ENCODE measurements at places on chromosomes 1 and 21.

DNA sequence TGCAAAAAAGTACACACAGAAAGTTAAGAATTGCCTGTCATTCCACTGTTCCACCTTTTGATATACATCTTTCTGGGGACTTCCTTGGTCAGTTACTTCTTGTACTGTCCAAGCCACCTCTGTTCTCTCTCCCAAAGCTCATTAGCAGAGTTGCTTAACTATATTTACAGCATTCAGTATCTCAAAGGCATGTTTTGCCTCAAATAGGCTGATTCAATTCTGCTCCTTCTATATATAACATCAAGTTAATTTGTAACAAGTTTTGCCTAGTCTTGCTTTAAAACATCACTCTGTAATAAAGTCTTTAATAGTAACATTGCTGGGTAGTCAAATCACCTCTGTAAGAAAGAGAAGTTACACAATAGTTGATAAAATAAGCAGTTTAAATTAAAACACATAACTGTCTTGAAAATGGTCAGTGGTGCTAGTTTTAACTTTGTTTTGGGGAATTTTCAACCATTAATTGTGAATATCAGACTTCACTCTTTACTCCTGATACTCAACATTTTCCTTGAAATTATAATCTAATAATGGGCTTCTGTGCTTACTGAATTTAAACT is 35.7 kb downstream of the EDARADD start:
- no peak for DNase-seq

GRCh38 chr1:2494323-2494693 is 18.2 kb downstream of the PLCH2 start:
- DNase-seq = no peak

DNA sequence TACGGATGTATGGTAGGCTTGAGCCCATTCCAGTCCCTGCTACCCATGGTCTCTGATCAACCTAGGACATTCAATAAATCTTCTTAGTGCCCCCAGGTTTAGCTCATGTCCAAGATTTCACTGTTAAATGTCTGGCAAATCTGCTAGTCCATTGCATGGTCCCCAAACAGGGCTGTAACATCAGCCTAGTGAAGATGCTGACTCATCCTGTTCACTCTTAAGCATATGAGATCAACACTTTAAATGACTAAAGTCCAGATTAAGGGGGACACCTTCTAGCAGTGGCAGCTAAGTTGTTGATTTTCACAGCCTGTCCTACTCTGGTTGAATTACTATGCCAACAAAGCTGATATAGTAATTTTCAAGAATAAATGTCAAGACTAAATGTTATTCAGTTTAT is 46.5 kb upstream of the NUF2 start:
- DNase-seq = no peak

DNA sequence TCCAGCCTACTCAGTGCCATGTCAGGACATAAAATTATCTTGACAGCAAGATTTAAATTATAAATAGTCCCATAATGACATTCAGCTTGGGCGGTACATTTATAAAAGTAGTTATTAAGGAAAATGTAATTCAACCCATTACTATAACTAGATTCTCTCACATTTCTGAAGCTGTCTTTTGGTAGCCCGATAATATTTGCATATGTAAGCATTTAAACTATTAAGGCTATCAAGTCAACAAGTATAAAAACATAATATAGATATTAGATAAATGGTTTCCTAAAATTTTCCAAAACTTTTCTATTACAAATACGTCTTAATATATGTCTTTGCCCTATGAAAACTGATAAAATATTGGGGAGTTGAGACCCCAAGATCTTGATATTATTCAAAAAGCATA is 21.6 kb upstream of the GPR52 start:
- no peak for DNase-seq

DNA sequence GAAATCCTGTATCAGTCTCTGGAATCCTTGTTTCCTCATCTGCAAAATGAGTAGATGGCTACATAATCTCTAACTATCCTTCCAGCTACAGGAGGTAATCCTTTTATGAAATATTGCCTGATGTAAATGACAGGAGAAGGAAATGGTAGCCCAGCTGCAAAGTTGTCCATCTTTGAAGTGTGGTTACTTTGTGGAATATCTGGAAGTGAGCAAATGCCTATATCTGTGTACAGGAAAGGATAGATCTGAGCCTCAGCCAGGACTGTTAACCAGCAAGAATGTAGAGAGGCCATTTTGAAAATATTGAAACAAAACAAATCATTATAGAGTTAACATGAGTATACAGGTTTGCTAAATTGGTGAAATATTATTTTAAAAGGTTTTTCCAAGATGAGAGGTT is 74.8 kb upstream of the BMP8A start:
- no peak for DNase-seq

DNA sequence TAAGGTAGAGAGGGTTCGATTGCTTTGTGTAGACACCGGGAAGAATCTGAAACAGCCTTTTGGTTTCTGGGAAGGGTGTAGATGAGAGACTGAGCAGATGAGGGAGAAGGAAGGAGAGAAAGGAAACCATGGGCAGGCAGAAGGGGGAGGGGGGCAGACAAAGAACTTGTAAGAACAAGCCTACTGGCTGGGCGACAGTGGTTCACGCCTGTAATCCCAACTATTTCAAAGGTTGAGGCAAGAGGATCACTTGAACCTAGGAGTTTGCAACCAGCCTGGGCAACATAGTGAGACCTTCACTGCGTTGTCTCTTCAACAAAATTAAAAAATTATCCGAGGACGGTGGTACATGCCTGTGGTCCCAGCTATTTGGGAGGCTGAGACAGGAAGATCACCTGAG is 106.2 kb downstream of the TM2D1 start:
- DNase-seq = no peak

DNA sequence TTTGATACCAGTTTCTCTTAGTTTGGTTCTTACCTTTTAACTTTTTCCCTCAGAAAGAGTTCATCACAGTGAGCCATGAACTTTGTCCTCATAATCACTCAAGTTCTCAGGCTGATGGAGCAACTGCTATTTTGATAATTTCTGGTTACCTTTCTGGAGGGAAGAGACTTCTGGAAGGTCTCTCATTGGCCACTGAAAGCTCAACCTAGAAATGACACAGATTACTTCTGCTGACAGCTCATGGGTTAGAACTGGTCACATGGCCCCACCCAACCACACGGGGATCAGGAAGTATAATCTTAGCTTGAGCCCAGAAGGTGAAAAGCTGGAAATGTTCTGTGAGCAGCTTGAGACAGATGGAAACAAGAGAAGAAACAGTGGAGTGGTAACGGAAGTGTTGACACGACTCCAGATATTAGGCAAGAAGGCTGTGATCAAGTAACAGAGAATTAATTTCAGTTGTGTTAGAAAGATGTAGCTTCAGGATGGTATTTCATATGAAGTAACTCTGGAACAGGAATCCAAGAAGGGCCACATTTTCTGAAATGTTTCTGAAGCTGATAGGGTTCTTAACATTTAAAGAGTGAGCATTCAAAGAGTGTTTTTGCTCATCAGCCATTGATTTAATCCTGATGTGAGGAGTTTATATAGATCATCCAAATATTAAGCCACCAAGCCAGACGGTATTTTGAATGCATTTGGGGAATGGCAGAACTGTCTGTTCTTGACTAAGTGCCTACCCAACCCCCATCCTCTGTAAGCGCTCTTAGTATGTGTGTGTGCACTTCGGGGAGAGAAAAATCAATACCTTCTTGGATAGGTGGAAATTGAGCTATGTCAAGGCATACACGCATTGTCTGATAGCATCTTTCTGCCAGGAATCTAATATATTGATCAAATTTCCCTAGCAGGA is 21.9 kb upstream of the XPR1 start:
- no peak for DNase-seq

DNA sequence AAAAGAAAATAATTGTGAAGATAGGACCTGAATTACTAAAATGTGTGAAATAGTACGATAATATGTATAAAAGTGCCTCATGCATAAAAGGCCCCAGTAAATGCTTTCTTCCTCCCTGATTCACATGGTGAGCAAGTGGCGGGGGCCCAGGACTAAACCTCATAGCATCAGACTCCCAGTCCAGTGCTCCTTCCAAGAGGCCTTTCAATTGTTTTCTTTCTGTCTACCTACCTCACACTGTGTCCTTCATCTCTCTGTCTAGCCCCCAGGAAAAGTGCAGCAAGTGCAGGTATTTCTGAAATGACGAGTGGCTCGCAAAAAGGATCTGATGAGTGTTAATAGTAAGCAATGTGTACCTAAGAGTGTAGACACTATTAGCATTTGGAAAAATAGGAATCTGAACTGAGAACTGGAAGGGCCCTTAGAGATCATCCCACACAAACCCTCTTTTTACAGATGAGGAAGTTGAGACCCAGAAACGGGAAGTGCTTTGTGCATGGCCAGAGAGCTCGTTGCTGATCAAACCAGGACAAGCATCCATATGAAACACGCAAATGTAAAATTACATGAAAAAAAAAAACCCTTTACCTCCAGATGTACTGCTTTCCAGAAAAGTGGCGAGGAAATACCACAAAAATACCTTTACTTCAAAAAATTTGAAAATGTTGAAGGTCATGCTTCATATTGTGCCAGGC is 118.2 kb upstream of the HOOK1 start:
- DNase-seq = no peak

GRCh38 chr1:226223157-226223785 is at the start of gene MIXL1:
Gene MIXL1 (plus strand): TSS chr1:226223664. CDS start chr1:226223682, 18 bp downstream.
- no peak for DNase-seq

GRCh38 chr1:25068829-25069228 is 138.8 kb upstream of the RUNX3 start:
- DNase-seq = no peak

DNA sequence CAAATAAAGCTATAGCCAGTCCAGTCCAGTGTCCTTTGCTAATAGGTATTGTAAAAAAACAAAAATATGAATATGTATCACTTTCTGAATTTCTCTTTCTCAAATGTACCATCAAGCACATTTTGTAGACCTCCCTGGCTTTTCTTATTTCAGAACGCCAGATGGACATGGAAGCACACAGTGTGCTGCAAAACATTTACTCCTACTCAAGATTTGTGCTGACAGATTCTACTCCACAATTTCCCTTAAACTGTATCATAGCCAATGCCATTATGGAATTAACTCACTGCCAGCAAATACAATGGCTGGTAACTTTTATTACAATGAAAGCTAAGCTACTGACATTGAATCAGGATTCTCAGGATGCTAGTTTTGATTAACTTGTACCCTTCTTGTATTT is 30.8 kb upstream of the PLPPR4 start:
- DNase-seq = no peak

- no peak for DNase-seq
Observed at GRCh38 chr1:218454700-218455282, 109.7 kb downstream of the TGFB2 start.
